T follicular helper cell (primary cell): ENCODE measurements at places on chromosomes 11 and 22.

GRCh38 chr11:18844753-18845367, 53.3 kb upstream of the PTPN5 start:
- no peak for DNase-seq

- DNase-seq = no peak
Measured at GRCh38 chr11:86274503-86274902, 27.5 kb upstream of the HIKESHI start.

DNA sequence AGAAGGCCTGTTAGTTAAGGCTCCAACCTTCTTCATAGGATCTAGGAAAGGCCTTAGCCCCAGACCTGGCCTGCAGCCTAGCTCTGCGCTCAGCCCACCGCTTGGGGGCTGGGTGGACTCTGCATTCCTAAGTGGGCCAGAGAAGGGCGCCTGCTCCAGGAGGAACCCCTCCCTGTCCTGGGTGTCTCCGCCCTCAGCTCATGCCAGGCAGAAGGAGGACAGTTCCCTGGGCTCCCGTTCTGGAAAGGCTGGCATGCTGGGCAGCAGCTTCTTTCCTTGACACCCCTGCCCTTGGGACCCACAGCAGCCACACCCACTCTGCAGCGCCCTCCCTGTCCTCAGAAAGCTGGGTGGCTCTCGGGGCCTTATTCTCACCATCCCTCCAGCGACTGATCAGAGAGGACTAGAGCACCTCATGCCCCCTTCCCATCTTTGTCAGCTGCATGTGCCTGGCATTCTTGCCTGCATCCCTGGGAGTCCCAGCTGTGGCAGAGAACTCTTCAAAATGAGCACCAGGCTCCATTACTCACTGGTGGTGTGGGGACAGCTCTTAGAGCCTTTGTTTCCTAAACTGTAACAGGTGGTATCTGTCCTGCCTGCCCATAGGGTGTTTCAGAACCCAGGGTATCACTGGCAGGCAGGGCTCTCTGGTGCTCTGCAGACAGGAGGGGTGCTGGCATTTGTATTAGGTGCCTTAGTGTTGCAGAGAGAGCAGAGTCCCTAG, 20.3 kb upstream of the MYRF start:
- DNase-seq = no peak

DNA sequence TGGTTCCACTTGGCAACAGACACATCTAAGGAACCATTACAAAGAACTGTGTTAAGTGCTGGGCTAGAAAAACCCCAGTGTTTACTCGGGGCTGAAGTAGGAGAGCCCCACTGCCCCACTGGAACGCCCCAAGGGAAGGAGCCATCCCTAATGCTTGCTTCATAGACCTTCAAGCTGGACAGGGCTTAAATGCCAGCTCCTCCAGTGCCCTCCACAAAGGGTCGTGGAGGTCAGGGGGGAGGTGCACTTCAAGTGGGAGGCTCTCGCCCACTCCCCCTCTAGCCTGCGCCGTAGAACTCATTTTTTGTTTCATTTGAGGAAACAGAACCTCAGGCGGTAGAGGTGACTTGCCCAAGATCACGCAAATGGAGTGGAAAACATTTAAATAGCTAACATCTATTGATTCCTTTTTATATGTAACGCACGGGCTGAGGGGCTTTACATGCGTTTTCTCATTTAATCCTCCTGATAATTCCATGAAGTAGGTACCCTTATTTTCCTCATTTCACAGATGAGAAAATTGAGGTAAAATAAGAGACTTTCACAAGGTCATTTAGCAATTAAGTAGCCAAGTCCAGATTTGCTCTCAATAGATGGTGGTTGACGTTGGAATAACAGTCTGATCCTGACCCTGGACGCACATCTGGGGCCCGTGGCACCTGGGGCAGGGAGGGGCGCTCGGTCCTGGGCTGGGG, 545 bp upstream of the ZDHHC13 start:
- no peak for DNase-seq

GRCh38 chr11:116136987-116137674, 632.9 kb upstream of the CADM1 start:
- DNase-seq = no peak

DNA sequence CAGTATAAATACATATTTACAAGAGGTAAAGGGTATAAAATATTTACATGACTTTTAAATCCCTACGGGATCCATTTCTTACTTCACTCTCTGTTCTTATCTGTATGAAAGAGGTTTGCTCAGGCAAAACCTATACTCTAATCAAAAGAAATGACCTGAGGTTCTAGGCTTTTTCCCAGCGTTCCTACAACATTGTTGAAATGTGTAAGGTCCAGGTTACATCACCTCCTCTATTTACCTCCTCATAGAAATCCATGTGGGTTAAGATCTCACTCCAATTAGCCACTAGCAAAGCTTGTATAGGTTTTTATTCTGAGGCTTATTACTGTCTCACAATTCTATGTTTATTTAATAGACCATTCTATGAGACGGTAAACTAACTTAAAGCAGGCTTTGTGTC, 12.0 kb upstream of the OR51L1 start:
- no peak for DNase-seq

DNA sequence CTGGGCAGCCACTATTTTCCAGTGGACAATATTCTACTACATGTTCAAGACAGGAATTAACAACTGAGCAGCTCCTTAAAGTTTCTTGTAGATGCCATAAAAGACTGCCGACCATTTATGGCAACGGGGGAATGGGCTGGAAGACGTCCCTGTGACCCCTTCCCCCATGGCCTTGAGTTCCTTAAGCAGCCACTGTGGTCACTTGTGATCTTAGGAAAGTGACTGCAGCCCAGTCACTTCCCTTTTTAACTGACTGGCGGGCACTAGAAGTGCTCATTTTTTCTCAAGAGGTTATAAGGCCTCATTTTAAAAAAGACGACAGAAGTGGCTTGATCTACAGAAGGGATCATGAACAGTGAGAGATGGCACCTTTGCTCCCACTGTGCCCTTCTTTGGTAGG, 153.2 kb upstream of the NARS2 start:
- DNase-seq = no peak

GRCh38 chr22:26740253-26740652, 82.9 kb downstream of the MIAT start:
- DNase-seq = no peak

DNA sequence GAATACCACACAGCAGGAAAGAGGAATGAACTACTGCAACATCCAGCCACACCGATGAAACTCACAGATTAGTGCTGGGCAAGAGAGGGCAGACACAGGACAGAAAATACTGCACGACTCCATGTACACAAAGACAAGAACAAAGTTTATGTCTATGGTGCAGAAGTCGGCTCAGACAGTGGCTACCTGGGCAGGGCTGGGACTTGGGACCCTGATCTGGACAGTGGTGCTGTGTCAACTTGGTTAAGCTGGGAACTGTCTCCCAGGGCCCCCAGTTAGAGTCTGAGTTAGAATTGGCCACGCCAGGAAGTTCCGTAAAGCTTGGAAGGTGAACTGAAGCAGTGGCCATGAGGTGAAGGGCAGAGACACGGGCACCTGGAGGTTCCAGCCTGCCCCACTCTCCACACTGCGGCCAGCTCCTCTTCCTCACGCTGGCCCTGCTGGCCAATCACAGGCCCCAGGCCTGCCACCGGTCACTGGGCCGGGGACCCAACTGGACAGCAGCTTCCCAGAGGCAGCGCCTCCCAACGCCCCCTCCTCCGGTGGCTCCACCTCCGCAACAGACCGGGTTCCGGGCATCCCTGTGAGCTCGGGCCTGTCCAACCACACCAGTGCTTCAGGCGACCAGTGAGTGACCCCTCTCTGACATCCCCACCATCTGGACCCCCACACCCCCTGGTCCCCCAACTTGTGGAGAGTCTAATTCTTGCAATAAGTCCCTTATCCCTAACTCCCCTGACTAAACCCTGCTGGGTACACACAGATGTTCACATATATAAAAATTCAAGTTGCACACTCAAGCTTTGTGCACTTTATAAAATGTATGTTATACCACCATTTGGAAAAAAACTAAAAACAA, 93.7 kb downstream of the MICAL3 start:
- no peak for DNase-seq

DNA sequence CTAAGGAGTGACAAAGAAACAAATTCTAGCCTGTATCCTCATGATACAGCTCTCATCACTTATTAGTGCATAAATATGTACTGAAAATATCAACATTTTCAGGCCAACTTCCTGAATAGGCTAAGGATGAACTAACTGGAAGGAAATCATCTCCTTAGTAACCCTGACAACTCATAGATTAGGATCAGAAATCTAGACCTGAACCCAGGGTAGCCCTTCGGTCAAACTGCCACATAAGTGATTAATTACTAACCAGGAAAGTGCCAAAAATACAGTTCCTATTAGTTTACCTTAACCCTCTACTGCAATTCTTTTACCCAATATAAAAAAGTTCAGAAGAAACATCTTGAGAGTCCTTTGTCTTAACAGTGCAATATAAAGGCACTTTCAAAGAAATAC, 40.0 kb downstream of the AMBRA1 start:
- no peak for DNase-seq

DNA sequence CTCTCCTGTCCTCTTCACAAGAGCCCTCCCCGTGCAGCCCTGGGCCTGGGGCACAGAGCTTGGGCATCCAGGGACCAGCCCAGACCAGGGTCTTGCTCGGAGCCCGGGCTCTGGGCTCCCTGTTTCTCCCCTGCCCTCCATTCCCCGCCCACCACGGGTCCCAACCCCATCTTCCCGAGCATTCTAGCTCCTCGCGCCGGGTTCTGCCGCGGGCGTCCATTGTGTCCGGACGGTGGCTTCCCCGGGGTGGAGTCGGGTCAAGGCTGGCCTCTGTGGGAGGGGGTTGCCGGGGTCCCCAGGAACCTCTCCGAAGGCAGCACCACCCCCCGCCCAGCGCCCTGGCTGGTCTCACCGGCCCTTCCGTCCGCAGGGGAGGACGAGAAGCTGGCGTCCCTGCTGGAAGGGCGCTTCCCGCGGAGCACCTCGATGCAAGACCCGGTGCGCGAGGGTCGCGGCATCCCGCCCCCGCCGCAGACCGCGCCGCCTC, 18.1 kb upstream of the ACR start:
- DNase-seq = no peak

- DNase-seq = no peak
Measured at GRCh38 chr11:102007567-102008437, 39.4 kb upstream of the CFAP300 start.

GRCh38 chr11:83282084-83282716, 4.0 kb downstream of the CCDC90B start:
- no peak for DNase-seq

GRCh38 chr11:44532809-44533208, 32.7 kb upstream of the CD82 start:
- no peak for DNase-seq

DNA sequence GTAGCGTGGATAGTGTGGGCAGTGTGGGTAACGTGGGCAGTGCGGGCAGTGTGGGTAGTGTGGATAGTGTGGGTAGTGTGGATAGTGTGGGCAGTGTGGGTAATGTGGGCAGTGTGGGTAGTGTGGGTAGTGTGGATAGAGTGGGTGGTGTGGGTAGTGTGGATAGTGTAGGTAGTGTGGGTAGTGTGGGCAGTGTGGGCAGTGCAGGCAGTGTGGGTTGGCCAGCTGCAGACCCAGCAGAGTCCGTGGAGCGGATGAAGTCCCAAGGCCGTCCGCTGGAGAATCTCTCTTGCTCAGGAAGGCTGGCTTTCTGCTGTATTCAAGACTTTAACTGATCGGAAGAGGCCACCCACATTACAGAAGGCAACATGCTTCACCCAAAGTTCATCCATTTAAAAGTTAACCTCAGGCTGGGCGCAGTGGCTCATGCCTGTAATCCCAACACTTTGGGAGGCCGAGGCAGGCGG, 26.1 kb upstream of the KRTAP5-6 start:
- no peak for DNase-seq

- DNase-seq = no peak
Measured at GRCh38 chr11:70116386-70117065, 38.4 kb downstream of the ANO1 start.

- DNase-seq = no peak
Measured at GRCh38 chr11:100942016-100942415, 187.6 kb downstream of the PGR start.

GRCh38 chr11:62502030-62502730, 44.4 kb downstream of the AHNAK start:
- DNase-seq = no peak

GRCh38 chr11:77457340-77457739, 16.6 kb downstream of the PAK1 start:
- DNase-seq = no peak

- no peak for DNase-seq
Measured at GRCh38 chr11:10500757-10501684, 40.0 kb downstream of the RNF141 start.

- DNase-seq = no peak
Measured at GRCh38 chr11:72267956-72268617, 24.1 kb upstream of the PHOX2A start.

DNA sequence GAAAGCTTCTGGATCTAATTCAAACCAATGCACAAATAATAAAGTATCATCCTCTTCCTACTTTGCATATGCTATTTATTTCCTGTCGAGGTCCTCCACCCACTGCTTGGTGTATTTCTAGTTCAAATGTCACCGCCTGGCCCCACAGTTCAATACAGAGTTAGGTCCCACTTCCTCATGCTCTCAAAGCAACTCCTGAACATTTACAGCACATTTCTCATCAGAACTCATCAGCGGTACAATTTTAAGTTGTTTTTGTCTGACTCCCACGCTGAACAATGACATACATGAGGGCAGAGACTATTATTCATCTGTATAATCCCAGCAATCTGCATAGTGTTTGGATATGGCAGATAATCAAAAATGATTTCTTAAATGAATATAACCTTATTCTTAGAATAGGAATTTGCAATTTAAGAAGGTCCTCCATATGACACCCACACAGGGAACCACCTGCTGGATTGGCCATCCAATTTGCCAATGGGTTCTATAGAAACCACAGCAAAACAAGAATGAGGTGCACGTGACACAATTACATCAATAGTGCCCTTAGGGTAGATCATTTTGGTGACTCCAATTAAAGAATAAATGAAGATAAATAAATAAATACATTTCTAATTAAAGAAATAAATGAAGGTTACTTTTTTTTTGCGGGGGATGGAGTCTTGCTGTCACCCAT, 54.2 kb downstream of the SLC25A17 start:
- DNase-seq = no peak

DNA sequence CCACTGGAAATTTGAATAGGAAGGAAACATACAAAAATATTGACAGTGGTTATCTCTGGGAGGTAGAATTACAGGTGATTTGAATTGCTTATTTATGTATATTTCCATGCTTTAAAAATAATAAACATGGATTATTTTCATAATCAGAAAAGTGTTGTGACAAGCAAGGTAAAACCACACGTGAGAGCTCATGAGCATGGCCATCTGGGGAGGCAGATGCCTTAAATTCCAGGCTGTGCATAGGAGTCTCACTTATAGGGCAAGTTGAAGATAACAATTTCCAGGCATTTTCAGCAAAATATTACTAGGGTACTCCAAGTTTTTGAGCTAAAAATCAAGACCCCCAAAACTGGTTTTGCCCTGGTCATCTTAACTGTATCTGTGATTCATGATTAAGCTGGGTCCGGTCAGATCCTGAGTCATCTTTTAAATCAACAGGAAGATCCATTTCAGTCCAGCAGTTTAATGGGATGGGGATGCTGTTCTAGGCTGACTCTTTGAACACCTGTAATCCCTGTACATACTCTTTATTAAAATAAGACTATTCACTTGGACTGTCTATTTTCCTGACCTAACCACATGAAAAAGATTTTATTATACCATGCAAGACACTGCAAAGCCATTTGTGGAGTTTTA, 115.8 kb upstream of the NARS2 start:
- DNase-seq = no peak

GRCh38 chr22:40463017-40463631, 92.7 kb downstream of the SGSM3 start:
- DNase-seq = peak; percentile 13

- peak; percentile 59 for DNase-seq
Measured at GRCh38 chr22:49657275-49657973, 170.2 kb downstream of the BRD1 start.

- DNase-seq = no peak
Measured at GRCh38 chr11:85295694-85296271, 331.4 kb downstream of the DLG2 start.
